ENCODE measurements at places on chromosomes 5 and 9. TPM values are rescaled to one million over a fixed set of nuclear protein-coding genes. Genes with fewer than 3 reads are reported as not detected.

Gene LPAR1
- polyA plus RNA-seq: 38.9 TPM

Gene SARDH
- polyA plus RNA-seq: 7.4 TPM

Gene NEURL1B
- polyA plus RNA-seq: 15.5 TPM

Gene UGT3A2
- polyA plus RNA-seq: 11.6 TPM

DNA sequence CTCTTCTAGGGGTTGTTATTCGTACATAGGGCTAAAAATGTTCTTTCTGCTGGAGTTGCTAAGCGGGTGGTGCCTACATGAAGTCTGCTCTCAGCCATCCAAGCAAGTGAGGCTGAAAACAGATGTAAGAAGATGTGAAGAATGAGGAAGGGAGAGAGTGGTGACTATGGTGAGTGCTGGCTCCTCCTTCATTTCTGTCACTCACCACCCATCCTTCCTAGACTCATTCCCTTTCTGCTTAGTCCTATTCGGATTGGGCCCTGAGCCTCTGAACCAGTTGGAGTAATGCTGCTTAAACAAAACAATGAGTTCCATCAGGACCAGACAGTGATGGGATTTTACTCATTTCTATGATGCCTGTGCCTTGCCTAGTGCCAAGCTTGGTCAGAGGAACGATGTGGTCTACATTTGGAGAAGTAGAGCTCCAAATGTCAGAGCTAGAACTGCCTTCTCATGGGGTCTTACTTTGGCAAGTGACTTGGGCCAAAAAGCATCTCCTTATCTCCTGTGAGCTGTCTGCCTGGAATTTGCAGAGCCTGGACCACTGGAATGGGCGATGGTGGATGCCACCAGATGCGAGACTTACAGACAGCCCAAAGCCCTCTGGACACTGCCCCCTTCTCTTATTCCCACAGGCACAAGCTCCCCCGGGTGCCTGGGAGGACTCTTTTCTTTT lies 192.9 kb downstream of the FBXL7 start:
- no peak for DNase-seq

GRCh38 chr5:134642931-134643530 lies 5.6 kb upstream of the SEC24A start:
- DNase-seq: no peak

DNA sequence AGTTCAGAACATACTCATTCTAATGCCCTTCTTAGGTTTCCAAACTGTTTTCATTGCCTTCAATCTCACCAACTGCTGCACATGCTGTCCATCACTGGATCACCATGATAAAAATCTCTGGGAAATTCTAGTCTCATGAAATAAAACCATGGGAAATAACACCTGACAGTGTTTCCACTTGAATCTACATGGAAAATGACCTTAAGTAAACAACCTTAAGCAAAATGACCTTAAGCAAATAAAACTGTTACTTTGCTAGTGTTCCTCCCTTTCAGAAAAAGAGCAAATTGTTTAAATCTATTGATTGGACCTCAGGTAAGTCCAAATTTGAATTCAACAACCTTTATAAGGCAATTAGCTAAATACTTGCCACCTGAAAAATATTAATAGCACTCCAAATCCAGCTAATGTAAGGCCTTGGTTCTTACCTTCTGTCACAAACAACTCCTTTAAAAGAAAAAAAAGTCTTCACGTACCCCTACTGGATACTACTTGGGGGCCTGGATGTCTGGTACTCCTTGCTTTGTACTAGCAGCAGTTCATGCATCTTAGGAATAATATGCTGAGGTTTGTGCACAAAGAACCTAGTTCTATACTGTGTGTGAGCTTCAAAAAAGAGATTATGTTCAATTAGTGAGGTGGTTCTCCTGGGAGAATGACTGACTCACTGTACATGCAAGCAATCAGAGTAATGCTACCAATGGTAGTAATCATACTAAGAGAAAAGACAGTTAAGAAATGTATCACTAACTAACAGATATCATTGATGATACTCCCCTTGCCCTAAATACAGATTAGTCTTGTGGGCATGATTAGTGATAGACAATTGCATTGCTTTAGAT lies 630.4 kb downstream of the PSAT1 start:
- DNase-seq: no peak

DNA sequence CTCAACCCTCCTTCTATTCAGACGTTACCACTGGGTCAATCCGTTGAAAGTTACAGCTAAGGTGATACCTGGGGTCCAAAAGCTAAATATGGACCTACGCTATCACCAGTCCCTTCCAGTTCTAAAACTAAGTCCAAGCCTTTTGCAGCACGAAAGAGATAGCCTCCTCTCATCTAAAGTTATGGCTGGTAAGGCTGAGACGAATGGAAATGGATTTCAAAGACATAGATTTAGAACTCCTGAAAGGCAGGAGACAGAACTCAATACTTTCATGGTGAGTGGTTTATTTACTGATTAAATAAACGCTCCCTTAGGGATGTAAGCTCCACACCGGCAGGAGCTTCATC lies 751 bp upstream of the RIC1 start:
- peak; percentile 43 for DNase-seq

DNA sequence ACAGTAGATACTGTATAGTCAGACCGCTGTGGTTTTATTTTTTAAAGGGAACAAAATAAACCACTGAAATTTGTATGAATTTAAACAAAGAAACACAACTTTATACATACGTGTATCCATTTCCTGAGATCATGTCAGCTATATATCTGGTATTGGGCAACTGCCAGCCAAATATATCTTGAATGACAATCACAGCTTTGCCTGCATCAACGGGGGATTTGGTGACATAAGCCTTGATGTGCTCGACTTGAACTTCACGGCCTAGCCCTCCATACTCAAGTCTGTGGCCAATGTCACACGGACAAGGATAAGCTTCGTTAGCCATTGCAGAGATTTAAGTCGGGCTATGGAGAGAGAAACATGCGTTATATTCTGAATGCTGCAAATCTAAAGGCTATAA lies 17.3 kb downstream of the CMBL start:
- DNase-seq: no peak

DNA sequence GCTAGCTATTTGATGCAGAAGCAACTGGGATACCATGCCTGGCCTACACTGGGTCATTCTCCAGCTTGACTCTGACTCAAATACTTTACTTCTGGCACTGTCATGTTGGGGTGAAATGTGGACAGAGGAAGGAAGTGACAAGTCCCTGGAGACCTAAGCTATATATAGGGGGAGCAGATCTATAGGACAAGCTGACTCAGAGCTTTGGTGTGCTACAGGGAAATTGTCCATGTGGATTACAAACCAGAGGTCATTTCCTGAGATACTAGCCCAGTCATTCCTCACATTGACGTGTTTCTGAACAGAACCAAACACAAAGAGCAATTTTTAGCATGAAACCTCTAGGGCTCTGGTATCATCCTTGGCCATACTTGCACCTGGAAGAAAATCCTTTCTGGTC lies 531.6 kb upstream of the CLINT1 start:
- DNase-seq: no peak

DNA sequence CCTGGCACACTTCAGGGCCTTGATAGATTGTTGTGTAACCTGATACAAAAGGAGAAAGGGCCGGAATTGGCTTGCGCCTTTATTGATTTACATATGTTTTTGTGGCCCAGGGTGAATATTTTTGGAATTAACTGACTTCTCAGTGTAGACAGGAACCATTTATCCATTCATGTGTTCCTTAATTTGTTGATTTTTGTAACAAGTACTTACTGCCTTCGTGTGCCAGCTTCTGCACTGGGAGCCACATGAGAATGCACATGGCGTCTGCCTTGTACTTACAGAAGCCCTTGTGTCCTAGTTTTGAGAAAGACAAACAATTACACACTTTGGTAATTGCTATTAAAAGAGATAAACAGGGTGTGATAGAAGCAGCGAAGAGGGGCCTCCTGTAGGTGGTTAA lies 26.4 kb downstream of the EHMT1 start:
- no peak for DNase-seq

DNA sequence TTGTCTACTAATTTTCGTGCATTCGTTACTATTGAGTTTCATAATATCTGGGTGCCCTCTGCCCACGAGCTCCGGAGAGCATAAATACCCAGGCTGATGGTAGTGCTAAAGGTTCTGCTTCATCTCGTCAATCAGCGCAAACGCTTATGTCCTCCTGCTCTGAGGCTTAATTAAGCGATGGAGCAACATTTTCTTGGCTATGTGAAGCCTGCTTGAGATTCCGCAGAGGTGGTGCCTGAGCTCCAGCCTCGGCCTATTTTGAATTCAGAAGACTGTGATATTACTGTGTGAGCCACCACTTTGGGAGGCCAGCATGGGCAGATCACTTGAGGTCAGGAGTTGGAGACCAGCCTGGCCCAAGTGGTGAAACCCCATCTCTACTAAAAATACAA lies 44.8 kb downstream of the ANXA2R start:
- DNase-seq: no peak

- no peak for DNase-seq
Measured at GRCh38 chr5:80885396-80886000, 74.7 kb upstream of the RASGRF2 start.

DNA sequence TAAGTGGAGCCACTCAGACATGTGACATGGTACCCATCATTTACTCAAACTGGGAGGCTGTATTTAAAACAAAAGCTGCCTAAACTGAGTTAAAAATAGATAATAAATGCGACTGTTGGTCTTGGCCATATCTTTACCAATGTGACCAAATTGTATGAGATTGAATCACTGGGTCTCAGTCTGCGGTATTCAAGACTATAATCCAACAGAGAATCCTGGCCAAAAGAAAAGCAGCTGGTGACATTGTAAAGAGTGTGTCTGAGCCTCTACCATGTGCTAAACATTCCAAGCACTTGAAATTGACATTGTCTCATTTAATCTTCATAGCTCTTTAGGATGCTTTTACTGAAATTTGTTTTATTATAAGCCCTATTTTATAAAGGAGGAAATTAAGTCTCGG lies 282.6 kb downstream of the ZNF608 start:
- no peak for DNase-seq

- DNase-seq: no peak
Measured at GRCh38 chr9:84969084-84969483, 299.6 kb downstream of the NTRK2 start.

DNA sequence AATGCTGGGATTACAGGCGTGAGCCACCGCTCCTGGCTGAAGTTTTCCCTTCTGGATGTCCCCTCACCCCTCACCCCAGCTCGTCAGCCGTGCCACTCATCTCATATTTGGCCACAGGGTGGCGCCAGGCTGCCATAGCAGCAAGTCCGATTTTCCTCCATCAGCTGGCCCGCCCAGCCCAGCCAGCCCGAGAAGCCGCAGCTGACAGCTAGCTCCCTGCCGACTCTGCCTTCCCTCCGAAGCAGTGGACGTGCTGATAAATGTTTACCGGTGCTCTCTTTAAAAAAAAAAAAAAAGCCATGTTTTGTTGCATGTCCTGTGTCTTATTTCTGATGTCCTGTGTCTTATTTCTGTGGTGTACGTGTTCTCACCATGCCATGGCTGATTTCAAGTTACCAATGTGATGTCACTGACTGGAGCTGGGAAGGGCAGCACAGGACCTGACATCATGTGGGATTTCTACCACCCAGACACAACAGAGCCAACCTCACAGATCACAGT lies 58.3 kb downstream of the PFDN1 start:
- peak; percentile 57 for DNase-seq

- no peak for DNase-seq
Measured at GRCh38 chr9:96150324-96151227, 151.4 kb downstream of the HSD17B3 start.

- DNase-seq: no peak
Measured at GRCh38 chr5:175867587-175868347, 3.6 kb upstream of the CPLX2 start.

Data from left renal pelvis (tissue), 4 donors.